ENCODE measurements at places on chromosomes 1 and 21.

DNA sequence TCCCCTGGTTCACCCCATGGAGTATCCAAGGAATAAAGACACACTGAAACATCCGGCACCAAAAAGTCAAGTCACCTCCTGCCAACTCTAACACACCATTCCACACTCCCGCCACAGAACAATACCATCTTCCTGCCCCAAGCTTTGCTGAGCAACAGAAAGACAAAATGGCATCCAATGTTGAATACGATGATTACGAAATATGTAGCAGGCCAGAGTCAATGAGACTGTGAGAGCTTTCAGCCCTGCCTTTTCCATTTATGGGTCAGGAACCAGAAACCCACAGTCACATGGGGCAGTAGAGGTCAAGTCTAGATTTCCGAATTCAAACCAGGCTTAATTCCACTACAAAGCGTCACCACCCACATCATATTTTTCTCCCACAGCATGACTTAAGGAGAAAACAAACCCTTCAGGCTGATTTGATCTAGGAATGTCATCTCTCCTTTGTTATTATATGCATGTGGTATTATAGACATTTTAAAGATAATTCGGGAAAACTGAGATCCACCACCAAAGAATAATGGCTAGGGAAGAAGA is 249.8 kb downstream of the SETD4 start:
- no peak for DNase-seq

GRCh38 chr21:45388011-45388521 is 16.9 kb upstream of the COL18A1 start:
- DNase-seq, result no peak

- DNase-seq, result peak; percentile 50
These were observed 23.2 kb downstream of the LYST start for GRCh38 chr1:235843461-235843961.

- no peak for DNase-seq
These were observed 24.5 kb upstream of the PADI2 start for GRCh38 chr1:17143760-17144159.

DNA sequence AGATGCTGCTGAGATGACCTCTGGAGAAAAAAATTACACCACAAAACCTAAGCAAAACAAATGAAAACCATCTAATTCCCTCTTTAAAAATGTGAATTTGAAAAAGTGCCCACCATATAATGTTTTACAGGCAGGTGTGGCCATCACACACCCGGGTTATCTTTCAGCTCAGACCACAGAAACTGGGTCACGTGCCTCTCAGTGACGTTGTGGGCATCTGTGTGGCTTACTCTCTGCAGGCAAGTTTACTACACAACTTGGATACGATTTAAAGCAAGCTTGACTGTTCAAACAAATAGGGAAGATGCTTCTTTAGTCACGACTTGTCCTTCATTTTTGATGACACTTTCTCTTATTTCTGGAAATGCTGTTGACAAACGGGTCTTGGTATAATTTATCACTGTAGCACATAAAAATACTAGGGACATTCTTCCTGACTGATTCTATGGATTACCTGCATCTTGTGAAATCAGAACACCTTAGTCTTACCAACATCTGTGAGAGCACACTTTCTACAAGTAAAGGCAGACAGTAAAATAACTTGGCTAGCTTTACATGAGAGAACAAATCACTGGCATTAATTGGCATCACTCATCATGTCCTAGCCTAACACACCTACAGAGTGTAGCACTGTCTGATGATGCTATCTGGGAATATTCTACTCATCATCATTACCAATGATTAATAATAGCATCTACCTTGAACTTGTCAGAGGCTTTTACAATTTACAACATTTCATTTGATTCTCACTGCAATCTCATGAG is 89.3 kb upstream of the EDEM3 start:
- DNase-seq, result no peak

DNA sequence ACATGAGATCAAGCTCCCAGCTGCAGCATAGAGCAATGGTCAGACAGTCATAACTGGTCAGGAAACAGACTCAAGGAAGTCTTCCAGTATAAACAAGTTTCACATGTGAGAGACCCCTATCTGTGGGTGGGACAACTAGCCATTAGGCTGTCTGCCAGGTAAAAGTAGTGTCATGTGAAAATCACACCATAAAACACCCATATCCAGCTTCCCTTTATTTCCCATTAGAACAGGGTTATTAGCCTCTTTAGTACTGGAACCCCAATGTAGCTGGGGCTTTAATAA is 426.7 kb downstream of the KCNT2 start:
- no peak for DNase-seq

GRCh38 chr1:151832318-151832980 is 847 bp upstream of the RORC start:
- no peak for DNase-seq
